ENCODE measurements at places on chromosomes 6 and 20. TPM values are rescaled to one million over a fixed set of nuclear protein-coding genes. Genes with fewer than 3 reads are reported as not detected.

DNA sequence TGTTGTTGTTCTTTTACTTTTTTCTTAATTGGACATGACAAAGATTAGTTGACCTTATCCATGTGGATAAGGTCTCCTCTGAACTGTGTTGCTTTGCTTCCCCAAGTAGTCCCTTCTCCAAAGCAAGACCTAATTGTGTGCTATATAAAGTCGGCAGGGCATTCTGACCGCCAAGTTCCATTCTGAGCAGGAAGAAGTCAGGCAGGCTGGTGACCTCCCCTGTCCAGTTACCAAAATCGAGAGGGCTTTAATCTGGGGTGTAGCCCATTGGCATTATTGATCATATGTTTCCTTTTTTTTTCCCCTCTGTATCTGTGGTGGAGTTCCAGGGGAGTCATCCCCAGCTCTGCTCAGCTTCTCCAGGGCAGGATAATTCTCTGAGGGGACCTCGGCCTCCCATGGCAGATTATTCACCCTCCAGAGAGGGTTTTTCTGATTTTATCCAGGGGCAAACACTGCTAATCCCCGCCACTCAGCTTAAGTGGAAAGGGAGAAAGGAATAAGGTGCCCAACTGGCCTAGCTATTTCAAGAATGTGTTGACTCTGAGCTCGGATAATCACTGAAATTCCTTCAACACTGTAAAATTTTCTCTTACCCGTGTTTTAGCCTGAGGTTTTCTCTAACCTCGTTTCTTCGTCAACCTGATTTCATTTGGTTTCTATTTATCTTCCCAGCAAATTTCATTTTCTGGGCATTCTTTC is 71.8 kb upstream of the L3MBTL3 start:
- peak overlapping the region; percentile 29 for H3K27ac ChIP-seq
- H3K27me3 ChIP-seq: no peaks in the 10 kb centered on the region
- H3K4me3 ChIP-seq: no peak overlapping the region
- DNase-seq: no peak
- H3K36me3 ChIP-seq: no peaks in the 10 kb centered on the region

DNA sequence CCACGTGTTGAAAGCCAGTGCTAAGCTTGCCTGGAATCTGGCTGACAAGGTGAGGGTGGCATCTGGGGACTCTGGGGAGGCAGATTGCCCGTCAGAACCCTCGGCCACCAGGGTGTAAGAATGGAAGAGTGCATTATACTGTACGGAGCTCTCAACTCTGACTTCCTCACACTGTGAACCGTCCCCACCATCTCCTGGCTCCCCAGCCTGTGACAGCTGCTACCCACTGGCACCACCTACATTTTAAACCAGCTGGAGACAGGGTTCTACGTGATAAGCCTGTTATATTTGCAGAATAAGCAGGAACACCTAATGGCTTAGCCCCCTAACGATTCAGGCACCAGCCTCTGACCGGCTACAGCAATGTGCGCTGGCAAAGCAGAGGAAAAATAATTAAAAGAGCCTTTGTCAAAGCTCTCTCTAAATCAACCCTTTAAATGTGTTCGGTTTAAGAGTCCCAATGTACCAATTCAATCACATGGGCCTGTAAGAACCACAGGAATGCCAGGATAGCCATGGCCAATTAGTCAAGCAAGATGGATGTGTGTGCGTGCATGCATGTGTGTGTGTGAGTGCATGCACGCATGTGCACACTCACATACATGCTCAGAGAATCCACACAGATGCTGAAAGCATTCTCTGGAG is 89.1 kb upstream of the TAB2 start:
- H3K27me3 ChIP-seq: no peaks in the 10 kb centered on the region
- no peak overlapping the region for H3K27ac ChIP-seq

- DNase-seq: no peak
- H3K27ac ChIP-seq: no peak overlapping the region
- no peaks in the 10 kb centered on the region for H3K4me1 ChIP-seq
- H3K27me3 ChIP-seq: peaks cover 4% of the 10 kb centered on the region
- peaks cover 3% of the 10 kb centered on the region for H3K36me3 ChIP-seq
Measured at GRCh38 chr6:29727637-29728036, 4.4 kb downstream of the HLA-F start.

DNA sequence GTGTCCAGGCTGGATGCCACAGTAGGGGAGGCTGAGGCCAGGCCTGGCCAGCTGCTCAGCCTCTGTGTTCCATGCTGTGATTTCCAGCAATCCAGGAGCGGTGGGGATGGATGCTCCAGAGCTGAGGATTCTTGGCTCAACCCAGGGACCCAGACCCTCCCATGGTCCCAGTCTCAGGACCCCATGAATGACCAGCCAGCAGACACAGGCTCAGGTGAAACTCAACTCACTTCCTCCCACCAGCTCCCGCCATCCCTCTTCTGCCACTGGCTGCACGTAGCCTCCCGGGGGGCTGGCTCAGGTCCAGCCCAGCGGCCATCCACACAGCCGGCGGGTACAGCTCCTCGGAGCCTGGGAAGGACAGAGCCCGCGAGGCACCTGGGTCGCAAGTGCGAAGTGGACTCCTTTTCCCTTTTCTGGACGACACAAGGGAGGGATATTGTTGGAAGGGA is 54.5 kb upstream of the DACT2 start:
- no peaks in the 10 kb centered on the region for H3K36me3 ChIP-seq
- H3K27me3 ChIP-seq: no peaks in the 10 kb centered on the region
- H3K4me1 ChIP-seq: no peaks in the 10 kb centered on the region

DNA sequence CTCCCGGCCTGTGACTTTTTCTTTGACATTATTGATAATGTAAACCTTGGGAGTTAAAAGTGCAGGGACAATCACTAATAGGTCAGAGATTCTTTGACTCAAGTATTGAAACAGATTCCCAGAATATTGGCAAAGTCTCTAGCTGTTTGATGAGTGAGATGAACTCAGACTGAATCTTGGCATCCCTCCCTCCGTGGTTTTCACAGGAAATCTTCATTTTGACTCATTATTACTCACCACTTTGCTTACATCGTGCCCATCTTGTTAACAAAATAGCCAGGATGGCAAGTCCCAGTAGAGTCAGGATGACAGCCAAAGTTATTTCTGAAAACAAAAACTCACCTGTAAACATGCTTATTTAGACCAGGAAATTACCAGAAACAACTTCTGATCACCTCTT is 2.0 kb downstream of the TSBP1 start:
- no peak overlapping the region for H3K4me3 ChIP-seq
- H3K4me1 ChIP-seq: no peaks in the 10 kb centered on the region
- no peak overlapping the region for H3K27ac ChIP-seq

GRCh38 chr6:11702089-11702488 is 76.5 kb downstream of the ADTRP start:
- no peaks in the 10 kb centered on the region for H3K36me3 ChIP-seq
- no peak for DNase-seq

GRCh38 chr20:44754554-44754953 is 8.9 kb downstream of the KCNK15 start:
- no peak overlapping the region for H3K27ac ChIP-seq
- H3K27me3 ChIP-seq: no peaks in the 10 kb centered on the region
- H3K36me3 ChIP-seq: peaks cover 24% of the 10 kb centered on the region
- no peak overlapping the region for H3K4me3 ChIP-seq
- H3K4me1 ChIP-seq: no peaks in the 10 kb centered on the region
- no peak for DNase-seq

- no peaks in the 10 kb centered on the region for H3K27me3 ChIP-seq
- H3K4me1 ChIP-seq: no peaks in the 10 kb centered on the region
- no peak overlapping the region for H3K4me3 ChIP-seq
- H3K36me3 ChIP-seq: no peaks in the 10 kb centered on the region
- H3K27ac ChIP-seq: no peak overlapping the region
Measured at GRCh38 chr20:57436223-57436545, 45.0 kb downstream of the RBM38 start.

DNA sequence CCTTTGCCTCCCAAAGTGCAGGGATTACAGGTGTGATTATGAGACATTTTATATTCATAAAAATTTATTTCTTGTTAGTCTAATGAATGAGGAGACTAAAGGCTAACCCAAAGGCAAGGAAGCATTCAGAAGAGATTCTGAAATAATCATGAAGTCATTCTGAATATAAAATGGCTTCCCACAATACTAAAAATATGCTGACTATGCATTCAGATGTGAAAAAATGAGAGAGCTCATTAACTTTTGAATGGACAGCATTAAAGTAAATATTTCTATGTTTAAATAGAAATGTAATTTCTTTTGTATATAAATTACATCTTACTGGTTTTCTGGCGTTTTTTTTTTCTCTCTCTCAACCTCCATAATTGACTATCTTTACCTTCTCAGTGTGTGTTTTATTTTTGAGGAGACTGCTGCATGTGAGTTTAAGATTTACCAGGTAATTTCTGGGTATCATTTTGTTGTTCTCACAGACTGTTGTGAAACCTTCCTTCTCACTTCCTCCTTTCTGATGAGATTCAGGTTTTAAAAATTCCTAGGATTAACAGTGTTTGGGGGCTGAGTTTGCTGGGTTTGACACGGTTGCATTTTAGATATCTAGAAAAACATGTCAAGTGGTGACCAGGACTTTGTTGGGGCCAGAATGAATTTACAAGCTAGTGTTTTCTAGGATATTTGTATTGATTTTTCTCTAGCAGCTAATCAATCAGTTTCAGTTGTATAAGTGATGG is 316.6 kb downstream of the CDKAL1 start:
- no peak for DNase-seq
- H3K36me3 ChIP-seq: no peaks in the 10 kb centered on the region
- H3K27ac ChIP-seq: no peak overlapping the region
- peaks cover 2% of the 10 kb centered on the region for H3K4me1 ChIP-seq

DNA sequence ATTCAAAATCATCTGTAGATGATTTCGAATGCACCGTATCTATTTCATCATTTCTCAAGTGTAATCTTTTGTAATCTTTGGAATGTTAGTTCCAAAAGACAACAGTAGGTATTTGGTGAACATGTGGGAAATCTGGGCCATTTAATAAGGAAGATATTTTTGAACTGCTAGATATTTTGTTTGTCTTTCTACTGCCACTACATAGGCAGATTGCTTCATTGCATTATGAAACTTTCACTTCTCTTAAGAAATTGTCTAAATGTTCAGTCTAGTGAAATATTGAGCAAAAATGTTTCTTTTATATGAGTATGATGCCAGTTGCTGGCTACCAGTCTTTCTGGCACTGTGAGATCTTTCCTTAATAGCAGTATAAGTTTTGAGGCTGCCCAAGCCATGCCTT is 527.8 kb upstream of the RNF217 start:
- H3K27me3 ChIP-seq: no peaks in the 10 kb centered on the region
- no peak overlapping the region for H3K27ac ChIP-seq
- H3K4me1 ChIP-seq: no peaks in the 10 kb centered on the region
- H3K36me3 ChIP-seq: no peaks in the 10 kb centered on the region
- DNase-seq: no peak
- H3K4me3 ChIP-seq: no peak overlapping the region

Gene THBS2
- 15.5 TPM for total RNA-seq

Gene CPNE5
- total RNA-seq: 0.52 TPM

Gene FKBP1C
- total RNA-seq: 1.2 TPM

Gene TGM3
- not detected for total RNA-seq

Gene VNN1
- not detected for total RNA-seq

Gene GSTA2
- not detected for total RNA-seq

Gene PARD6B
- 27.4 TPM for total RNA-seq

Gene IRAK1BP1
- 4.0 TPM for total RNA-seq

Gene LGSN
- total RNA-seq: 0.13 TPM

Data from H9 (cell line).